Activated CD4-positive, alpha-beta T cell treated with anti-CD3 and anti-CD28 coated beads, Interleukin-2, amount 10 ng/mL, durations not matched to agents 7 days and 5 days (primary cell): ENCODE measurements at places on chromosomes 3 and 15.

DNA sequence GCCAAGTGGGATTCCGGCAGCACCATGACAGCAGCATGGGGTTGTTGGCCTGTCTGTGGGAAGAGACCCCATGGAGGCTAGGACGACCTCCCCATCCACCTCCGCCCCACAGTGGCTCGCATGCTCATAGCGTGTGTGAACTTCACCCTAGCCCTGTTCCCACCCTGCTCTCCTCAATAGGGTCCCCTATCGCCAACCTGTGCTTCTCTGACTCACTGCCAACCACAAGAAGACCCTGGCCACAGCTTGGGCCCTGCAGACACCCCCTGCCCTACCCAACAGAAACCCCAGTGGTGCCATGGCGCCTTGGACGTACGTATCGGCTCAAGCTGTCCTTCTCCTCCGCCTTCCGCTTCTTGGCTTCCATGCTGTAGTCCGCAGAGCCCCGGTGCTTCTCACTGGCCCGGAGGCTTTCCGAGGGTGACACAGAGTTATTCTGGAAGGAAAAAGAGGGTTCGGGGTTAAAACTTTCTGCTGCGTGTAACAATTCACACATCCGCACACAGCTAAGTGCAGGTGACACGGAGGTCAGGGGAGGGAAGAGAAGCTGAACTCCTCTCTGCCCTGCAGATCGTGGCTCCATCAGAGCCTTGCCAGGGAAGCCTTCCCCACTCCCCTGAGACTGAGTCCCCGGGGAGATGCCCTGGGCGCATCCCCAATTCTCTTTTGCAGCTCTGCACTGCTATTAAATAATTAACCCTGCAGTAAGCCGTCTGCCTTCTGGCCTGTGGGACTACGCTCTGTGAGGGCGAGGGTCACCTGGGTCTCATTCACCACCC is 37.3 kb downstream of the TLE3 start:
- DNase-seq = no peak

DNA sequence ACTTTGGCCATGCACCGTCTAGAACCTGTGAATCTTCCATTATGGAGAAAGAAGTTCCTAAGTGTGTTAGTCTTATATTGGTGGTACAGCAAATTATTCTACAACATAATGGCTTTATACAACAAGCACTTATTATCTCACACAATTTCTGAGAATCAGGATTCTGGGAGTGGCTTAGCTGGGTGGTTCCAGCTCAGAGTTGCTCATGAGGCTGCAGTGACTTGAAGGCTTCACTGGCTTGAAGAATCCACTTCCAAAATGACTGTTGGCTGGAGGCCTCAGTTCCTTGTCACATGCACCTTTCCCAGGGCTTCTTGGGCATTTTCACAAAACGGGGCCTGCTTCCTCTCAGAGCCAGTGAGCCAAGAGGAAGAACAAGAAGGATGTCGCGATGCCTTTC is 82.3 kb upstream of the RNF7 start:
- no peak for DNase-seq

- no peak for DNase-seq
These were observed 156.3 kb downstream of the LPP start for GRCh38 chr3:188310270-188310710.

DNA sequence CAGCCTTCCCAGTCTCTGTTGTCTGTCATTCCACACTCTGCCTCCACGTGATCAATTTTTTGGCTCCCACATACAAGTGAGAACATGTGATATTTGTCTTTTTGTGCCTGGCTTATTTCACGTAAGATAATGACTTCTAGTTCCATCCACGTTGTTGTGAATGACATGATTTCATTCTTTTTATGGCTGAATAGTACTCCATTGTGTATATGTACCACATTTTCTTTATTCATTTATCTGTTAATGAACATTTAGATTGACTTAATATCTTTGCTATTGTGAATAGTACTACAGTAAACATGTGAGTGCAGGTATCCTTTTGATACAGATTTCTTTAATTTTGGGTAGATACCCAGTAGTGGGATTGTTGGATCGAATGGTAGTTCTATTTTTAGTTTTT is 31.4 kb downstream of the ASB14 start:
- no peak for DNase-seq

GRCh38 chr3:10783360-10784351 is 32.4 kb upstream of the SLC6A11 start:
- peak; percentile 50 for DNase-seq

DNA sequence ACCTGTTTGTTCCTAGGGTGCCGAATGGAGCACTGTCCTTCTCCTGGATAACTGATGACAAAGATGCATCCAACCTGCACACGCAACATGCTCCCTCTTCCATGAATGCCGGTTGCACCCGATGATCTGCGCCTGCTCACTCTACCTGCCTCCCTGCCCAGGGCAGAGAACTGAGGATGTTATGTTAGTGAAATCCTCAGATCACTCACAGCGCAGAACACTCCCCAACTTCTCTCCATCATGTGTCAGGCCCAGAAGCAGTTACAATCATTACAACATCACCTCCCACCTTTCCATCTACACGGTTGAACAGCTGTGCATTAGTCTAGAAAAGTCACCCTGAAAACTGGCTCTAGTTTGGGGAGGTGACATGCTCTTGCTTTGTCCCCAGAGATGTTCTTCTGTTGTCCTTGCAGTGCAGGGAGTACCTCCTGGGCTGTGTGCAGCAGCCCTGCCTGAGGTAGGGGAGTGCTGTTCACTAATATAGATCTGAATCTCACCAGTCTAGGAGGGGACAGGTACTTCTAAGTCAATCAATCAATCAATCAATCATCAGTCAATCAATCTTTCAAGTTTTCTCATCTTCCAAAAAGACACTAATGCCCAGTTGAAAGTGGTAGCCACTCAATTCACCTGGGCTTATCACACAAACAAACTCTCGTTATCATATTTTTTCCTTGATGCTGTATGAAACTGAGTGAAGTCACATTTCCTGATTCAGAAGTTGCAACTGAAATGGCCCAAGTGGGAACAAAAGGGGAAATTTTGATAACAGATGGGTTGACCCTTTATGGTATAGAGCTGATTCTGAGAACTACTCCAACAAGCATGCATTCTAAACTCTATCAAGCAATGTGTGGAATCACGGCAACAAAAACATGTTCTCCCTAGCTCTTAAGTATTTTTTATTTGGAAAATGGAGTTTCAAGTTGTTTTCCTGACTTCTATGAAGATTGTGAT is 15.4 kb upstream of the ISLR start:
- DNase-seq = no peak

DNA sequence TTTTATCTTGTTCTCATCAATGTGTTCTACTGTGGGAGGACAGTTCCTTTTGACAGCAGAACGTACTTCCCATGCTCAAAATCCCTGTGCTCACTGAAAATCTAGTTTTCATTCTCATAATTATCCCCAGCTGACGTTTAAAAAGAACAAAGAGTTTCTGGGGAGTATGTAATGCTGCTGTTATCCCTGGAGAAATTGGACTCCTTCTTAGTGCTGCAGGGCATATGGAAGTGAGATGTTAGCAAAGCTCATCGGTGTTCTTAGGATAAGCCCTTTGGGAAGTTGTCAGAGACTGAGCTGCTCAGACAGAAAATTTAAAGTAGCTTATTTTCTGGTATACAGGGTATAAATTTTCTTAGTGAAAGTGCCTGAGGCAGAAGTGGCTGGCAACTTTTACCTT is 66.5 kb downstream of the CDAN1 start:
- DNase-seq = no peak

- no peak for DNase-seq
These were observed 67.6 kb upstream of the CTDSPL start for GRCh38 chr3:37793889-37794591.

DNA sequence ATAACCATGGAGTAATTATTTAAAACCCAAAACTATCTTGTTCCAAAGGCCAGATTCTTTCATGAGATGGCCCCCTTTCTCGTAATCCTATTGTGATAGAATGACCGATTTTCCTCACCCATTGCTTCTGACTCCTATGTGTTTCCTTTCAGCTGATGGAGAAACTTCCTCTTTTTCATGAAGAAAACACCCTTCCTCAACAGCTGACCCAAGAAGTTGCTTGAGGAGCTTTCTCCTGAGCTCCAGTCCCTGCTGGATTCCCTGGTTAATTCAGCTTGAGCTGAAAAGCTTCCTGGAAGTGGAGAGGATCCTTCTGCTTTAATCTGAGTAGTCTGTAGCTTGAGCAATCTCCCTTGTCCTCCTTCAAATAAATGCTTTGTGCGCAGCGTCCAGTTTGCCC is 75.0 kb downstream of the BFSP2 start:
- DNase-seq = no peak

- DNase-seq = no peak
These were observed 7.4 kb downstream of the FAM3D start for GRCh38 chr3:58659051-58659675.

GRCh38 chr15:89341316-89342005 is 6.8 kb upstream of the POLG start:
- no peak for DNase-seq

GRCh38 chr15:90489514-90489913 is 40.2 kb upstream of the CRTC3 start:
- DNase-seq = no peak

DNA sequence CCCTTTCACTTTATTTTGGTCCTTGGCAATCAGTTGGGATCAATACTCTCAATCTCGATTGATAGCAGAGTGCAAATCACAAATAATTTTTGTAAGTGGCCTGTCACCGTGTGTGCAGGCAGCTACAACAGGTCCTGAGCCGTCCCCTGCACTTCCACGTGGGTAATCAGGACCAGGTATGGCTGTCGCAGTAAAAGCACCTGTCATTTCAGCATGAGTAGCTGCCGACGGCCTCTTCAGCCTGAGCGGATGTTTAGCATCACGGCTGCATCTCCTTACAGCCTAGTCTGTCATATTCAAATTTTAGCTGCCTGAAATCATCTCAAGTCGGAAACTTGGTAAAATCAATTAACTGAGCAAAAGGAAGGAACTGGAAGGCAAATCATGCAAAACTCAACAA is 53.0 kb upstream of the FOXP1 start:
- DNase-seq = no peak

GRCh38 chr15:99476413-99477222 is 89.2 kb upstream of the MEF2A start:
- peak; percentile 53 for DNase-seq

GRCh38 chr3:157313186-157313585 is 123.5 kb upstream of the PTX3 start:
- DNase-seq = no peak

DNA sequence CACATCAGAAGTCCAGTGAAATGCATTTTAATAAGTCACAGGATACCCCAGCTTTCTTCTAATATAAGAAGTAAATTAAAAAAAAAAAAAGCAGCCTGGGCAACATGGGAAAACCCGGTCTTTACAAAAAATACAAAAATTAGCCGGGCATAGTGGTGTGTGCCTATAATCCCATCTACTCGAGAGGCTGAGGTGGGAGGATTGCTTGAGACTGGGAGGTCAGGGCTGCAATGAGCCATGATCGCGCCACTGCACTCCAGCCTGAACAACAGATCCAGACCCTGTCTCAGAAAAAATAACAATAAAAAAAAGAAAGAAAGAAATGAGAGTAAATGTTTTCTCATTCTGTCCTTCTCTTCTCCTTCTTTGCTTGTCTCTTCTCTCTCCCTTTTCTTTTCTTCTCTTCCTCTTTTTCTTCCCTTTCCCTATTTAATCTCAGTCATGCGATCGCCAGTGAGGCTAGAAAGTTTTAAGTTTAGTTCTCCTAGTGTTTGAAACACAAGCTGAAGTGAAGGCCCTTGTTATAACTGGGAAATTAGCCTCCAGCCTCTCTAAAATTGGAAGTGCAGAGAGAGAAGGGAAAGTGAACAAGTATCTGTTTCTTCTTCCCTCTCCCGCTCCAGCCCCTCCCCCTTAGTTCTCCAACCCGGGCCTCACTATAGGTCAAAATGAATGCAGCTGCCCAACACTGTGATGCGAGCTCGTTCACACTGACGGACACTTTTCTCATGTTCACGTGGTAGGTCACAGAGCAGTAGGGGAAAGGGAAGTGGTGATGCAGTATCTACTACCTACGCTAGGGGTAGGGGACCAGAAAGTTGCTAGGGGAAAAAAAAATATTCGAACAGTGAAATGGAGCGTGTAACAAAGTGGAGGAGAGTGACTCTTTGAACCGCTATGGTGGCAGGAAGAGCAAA is 23.5 kb upstream of the TSC22D2 start:
- DNase-seq = peak; percentile 52

DNA sequence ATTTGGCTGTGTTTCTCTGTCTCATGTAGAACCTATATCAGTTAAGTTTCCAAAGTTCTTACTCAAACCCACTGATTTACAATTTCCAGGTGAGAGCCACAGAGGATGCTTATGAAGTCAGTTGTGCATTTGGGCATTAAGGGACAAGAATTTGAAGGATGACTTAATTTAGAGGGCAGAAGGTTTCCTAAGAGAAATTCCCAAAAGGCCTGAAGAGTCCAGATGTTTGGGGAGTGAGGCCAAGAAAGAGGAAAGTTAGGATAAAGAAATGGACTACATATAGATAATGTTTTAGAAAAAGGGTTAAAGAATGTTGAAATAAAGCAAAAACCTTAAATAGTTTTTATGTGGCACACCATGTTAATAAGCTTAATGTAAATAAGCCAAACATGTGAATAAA is 338.7 kb upstream of the GRM7 start:
- no peak for DNase-seq

GRCh38 chr3:144128108-144128892 is 156.7 kb downstream of the DIPK2A start:
- DNase-seq = no peak

DNA sequence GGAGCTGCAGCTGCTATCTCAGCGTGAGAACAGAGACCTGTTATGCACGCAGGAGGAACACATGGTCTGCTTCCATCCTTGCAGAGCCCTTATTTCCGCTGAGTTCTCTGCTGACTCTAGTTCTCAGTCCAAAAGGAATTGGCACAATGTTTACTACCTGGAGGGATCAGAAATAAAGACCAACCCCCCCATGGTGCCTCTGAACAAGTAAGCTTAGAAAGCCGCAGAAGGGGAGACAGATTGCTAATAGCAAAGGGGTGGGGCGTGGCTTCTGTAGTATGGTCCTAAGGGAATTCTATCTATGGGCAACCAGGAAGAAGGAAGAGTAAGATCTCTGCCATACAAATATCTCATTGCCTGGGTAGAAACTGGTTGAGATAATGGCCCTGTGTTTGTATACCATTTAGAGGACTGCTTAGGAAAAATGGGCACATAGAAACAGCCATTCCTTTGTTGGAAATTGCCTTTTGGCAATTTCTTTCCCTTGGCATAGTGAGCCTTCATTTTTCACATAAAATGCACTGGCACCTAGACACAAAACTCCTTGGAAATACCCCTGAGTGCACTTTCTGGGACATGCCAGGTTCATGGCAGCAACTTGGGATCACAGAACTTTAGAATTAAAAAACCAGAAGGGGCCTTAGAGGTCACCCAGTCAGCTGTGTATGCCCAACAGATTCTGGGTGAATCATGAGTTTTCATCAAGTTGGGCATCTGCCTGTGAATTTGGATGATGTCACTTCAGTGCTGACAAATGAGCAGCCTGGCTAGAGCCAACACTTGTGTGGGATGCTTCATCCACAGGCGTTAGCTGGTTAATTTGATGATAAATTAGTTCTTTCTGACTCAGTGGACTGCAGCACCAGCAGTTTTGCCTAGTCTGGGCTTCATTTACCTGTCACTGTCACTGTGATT is 57.4 kb upstream of the STXBP5L start:
- DNase-seq = no peak

- DNase-seq = no peak
These were observed 41.7 kb upstream of the ARL14 start for GRCh38 chr3:160635213-160635612.
